ENCODE measurements at places on chromosomes 13 and 19.

- no peak for DNase-seq
Observed at GRCh38 chr19:17471410-17472125, 1.2 kb downstream of the SLC27A1 start.

- DNase-seq: no peak
Observed at GRCh38 chr19:46992699-46993535, 26.7 kb upstream of the NPAS1 start.

- no peak for DNase-seq
Observed at GRCh38 chr19:13938301-13939064, at the start of gene PODNL1. TSS of gene PODNL1 (minus strand) at chr19:13938417. CDS start at chr19:13938181, 236 bp downstream.

DNA sequence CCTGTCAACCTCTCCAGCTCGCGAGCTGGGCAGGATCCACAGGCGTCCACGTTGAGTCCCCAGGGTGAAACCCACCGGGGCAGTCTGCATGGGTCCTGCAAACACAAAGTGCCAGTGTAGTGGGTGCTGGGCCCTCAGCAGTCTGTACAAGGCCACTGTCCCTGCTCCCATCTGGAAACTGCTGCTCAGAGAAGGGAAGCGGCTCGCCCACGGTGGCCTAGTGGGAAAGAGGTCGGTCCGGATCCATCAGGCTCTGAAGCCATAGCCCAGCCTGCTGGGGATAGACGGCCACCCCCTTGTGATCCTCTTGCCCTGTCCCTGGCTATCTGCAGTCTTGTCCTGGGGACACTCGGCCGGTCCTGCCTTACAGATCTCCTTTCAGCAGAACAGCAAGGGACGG is 2.6 kb upstream of the DIRAS1 start:
- no peak for DNase-seq

DNA sequence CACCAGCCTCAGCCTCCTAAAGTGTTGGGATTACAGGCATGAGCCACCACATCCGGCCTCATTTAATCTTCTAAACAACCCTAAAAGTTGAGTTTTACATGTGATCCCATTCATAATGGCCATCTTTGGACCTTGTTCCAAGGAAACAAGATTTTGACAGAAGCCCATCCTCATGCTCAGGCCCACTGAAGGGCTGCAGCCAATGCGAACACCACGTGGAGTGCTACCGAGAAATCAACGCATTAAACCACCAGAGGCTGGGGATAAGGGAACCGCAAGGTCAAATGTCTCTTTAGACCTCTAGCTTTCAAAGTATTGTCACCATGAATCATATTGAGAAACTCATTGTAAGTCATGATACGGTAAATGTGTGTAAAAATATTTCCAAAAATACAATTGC is 49.4 kb upstream of the DOCK9 start:
- DNase-seq: no peak

GRCh38 chr19:46115396-46116106 is 8.9 kb downstream of the IGFL3 start:
- DNase-seq: no peak

GRCh38 chr13:102461302-102461701 is 59.5 kb upstream of the FGF14 start:
- no peak for DNase-seq

GRCh38 chr19:43534816-43535761 is 2.1 kb downstream of the ZNF575 start:
- DNase-seq: no peak

DNA sequence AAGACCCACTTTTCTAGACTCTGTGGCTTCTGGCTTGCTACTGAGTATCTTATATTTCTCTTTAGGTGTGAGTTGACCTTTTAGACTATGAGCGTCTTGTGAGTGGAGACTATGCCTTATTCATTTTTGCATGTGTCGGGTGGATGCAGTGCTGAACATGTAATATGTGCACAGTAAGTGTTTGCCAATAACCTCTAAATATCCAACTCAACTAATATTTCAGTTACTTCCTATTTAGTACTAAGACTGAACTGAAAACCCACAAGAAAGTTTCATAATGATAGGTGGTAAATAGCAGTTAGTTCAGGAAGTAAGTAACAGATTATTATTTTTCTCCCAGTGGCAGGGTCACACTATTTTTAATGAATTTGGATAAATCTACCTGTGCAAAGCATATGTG is 269.3 kb downstream of the KCNRG start:
- no peak for DNase-seq

DNA sequence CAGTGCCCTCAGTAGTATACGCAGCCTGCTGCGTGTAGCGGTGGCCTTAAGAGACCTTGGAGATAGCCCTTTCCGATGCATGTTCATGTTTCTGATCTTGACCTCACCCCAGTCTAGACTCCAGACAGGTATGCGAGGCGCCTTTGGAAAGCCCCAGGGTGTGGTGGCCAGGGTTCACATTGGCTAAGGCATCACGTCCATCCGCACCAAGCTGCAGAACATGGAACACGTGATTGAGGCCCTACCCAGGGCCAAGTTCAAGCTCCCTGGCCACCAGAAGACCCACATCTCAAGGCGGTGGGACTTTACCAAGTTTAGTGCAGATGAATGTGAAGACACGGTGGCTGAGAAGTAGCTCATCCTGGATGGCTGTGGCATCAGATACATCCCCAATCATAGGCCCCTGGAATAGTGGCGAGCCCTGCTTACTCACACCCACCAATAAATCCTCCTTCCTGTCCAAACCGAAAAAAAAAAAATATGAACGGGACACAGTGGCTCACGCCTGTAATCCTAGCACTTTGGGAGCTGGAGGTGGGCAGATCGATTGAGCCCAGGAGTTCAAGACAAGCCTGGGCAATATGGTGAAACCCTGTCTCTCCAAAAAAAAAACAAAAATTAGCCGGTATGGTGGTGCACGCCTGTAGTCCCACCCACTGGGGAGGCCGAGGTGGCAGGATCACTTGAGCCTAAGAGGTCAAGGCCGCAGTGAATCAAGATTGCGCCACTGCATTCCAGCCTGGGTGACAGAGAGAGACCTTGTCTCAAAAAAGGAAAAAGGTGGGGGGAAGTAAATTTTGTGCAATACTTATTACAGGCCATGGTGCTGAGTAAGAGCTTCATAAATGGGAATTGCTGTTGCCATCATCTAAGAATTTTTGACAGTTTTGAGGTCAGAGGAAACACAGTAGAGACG is 12.4 kb upstream of the CBLC start:
- no peak for DNase-seq

GRCh38 chr13:33479105-33479504 is 193.6 kb upstream of the STARD13 start:
- no peak for DNase-seq

- DNase-seq: no peak
Observed at GRCh38 chr13:21330126-21330861, 128.8 kb downstream of the ZDHHC20 start.

GRCh38 chr19:16628984-16629691 is 1.1 kb upstream of the MED26 start:
- DNase-seq: no peak

DNA sequence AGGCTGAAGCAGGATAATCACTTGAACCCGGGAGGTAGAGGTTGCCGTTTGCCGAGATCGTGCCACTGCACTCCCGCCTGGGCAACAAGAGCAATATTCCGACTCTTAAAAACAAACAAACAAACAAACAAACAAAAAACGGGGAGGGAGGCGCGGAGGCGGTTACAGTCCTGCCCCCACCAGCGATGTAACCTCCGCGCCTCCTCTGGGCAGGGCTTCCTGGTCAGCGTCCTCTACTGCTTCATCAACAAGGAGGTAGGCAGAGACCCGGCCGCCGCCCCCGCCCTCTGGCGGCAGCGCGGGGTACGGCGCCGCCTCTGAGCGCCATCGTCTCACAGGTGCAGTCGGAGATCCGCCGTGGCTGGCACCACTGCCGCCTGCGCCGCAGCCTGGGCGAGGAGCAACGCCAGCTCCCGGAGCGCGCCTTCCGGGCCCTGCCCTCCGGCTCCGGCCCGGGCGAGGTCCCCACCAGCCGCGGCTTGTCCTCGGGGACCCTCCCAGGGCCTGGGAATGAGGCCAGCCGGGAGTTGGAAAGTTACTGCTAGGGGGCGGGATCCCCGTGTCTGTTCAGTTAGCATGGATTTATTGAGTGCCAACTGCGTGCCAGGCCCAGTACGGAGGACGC is 10.2 kb downstream of the SNRPD2 start:
- DNase-seq: peak; percentile 80

DNA sequence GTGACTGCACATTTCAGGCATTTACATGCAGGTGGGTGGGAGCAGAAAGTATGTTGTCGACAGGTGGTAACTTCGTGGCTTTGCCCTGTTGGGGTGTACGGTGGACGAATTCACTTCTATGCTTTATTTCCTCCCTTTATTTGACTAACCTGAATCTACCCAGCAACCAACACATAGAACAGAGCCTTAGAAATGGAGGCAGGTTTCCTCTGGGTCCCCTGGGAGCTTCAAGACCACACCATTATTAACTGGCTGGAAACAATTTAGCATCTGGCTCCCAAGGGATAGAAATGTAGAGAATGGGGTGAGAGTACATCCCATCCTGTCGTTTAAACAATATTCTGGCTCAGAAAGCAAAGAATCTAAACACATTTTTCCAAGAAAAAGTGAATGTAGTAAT is 244.4 kb downstream of the DLEU7 start:
- no peak for DNase-seq

- no peak for DNase-seq
Observed at GRCh38 chr19:40933025-40933424, 51.0 kb upstream of the CYP2A7 start.

- no peak for DNase-seq
Observed at GRCh38 chr19:55097864-55098715, 19.3 kb downstream of the PPP1R12C start.

DNA sequence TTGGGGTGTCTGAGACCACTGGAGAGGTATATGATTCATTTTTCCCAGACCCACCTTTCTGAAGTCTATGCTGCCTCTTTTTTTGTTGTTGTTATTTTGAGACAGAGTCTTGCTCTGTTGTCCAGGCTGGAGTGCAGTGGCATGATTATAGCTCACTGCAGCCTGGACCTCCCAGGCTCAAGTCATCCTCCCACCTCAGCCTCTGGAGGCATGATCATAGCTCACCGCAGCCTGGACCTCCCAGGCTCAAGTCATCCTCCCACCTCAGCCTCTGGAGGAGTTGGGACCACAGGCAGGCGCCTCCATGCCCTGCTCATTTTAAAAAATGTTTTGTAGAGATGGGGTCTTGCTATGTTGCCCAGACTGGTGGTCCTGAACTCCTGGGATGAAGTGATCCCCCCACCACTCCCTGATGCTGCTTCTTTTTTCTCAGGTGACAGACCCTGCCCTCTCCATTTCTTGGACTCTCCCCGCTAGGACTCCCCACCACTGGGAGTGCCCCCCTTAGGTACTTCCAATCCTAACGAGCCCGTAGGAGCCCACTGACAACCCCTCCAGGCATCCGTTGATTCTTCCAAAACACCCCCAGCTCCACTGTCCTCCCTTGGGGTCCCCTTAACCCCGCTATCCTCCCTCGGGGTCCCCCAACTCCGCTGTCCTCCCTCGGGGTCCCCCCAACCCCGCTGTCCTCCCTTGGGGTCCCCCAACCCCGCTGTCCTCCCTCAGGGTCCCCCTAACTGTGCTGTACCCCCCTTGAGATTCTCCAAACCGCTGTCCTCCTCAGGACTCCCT is 45.4 kb downstream of the ARHGEF18 start:
- no peak for DNase-seq

- no peak for DNase-seq
Observed at GRCh38 chr19:54077334-54077733, 3.8 kb downstream of the TARM1 start.

- no peak for DNase-seq
Observed at GRCh38 chr13:105670179-105670990, 865.1 kb downstream of the EFNB2 start.

- DNase-seq: no peak
Observed at GRCh38 chr13:48265217-48265815, 32.3 kb downstream of the ITM2B start.

DNA sequence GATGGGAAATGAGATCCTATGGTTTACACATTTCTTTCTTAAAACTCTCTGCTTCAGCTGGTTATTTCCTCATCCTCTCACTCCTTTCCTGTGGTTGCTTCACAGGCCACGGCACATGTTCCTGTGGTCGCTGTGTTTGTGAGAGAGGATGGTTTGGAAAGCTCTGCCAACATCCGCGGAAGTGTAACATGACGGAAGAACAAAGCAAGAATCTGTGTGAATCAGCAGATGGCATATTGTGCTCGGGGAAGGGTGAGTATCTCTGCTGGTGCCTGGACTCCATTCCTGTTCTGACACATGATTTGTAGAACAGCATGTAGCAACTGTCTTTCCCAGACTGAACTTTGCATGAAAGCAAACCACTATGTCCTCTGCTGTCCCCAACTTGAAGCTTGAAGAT is 254.2 kb downstream of the ITGBL1 start:
- no peak for DNase-seq

GRCh38 chr19:34976611-34977010 is 12.6 kb upstream of the ZNF792 start:
- no peak for DNase-seq

- peak; percentile 24 for DNase-seq
Observed at GRCh38 chr19:46015687-46016425, 7.0 kb downstream of the PGLYRP1 start.

DNA sequence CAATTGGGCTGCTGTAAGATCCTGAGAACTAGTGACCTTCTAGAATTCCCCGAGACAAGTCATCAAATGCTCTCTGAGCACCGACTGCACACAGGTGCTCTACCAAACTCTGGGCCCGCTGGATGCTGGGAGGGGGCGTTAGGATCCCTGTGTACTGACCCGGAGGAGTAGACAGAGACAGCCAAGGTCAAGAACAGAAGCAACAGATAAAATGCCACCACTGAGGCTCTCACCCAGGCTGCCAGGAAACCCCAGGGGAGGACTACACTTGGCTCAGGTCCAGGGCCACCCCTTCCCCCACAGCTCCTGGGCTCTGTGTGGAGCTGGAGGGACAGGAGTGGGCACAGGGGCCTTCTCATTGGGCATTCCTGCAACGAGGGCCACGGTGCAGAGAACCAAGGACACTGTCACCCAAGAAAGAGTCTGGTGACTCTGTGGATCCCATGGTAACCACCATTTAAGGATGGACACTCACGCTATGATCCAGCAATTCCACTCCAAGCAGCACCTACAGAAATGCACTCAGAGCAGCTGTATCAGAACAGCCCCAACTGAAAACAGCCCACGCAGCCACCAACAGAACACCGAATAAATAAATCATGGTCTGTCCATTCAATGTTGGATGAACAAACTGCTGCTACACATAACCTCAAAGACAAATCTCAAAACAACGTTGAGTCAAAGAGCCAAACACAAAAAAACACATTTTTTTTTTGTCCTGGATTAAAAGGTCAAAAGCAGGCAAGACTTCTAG is 16.8 kb upstream of the SLC35E1 start:
- DNase-seq: no peak

- DNase-seq: peak; percentile 91
Observed at GRCh38 chr19:42254850-42255765, at the start of gene ERF. TSS of gene ERF (minus strand) at chr19:42255128. CDS start at chr19:42254999, 129 bp downstream.

GRCh38 chr19:1401138-1401888 is at the start of gene GAMT:
TSS of gene GAMT (minus strand) at chr19:1401542. CDS start at chr19:1401476, 66 bp downstream.
- DNase-seq: peak; percentile 55
